Airway epithelial cell (primary cell): ENCODE measurements at places on chromosomes 2 and 18. TPM values are rescaled to one million over a fixed set of nuclear protein-coding genes. Genes with fewer than 3 reads are reported as not detected.

SULT1C4 gene
- total RNA-seq, result not detected in 2 replicates

GULP1 gene
- 3.0 and 5.4 TPM in 2 replicates for total RNA-seq

LDAH gene
- 11.5 and 18.6 TPM in 2 replicates for total RNA-seq

MATN3 gene
- 0.70 and 1.2 TPM in 2 replicates for total RNA-seq

HOXD3 gene
- not detected in 2 replicates for total RNA-seq

VWC2L gene
- total RNA-seq, result not detected in 2 replicates

RAB17 gene
- 0.85 and 4.7 TPM in 2 replicates for total RNA-seq

LAMA3 gene
- 362 and 462 TPM in 2 replicates for total RNA-seq

BOK gene
- total RNA-seq, result 48.3 and 54.0 TPM in 2 replicates

TNS1 gene
- 4.3 and 8.8 TPM in 2 replicates for total RNA-seq

LIMS2 gene
- total RNA-seq, result not detected in 2 replicates
